CD8-positive, alpha-beta memory T cell (primary cell): ENCODE measurements at places on chromosomes 2 and 18.

GRCh38 chr2:177028296-177028695 lies 184.3 kb upstream of the HNRNPA3 start:
- H3K4me1 ChIP-seq = no peaks in the 10 kb centered on the region
- DNase-seq = no peak
- no peak overlapping the region for H3K27ac ChIP-seq
- no peaks in the 10 kb centered on the region for H3K36me3 ChIP-seq
- H3K27me3 ChIP-seq = no peaks in the 10 kb centered on the region
- no peak overlapping the region for H3K4me3 ChIP-seq

DNA sequence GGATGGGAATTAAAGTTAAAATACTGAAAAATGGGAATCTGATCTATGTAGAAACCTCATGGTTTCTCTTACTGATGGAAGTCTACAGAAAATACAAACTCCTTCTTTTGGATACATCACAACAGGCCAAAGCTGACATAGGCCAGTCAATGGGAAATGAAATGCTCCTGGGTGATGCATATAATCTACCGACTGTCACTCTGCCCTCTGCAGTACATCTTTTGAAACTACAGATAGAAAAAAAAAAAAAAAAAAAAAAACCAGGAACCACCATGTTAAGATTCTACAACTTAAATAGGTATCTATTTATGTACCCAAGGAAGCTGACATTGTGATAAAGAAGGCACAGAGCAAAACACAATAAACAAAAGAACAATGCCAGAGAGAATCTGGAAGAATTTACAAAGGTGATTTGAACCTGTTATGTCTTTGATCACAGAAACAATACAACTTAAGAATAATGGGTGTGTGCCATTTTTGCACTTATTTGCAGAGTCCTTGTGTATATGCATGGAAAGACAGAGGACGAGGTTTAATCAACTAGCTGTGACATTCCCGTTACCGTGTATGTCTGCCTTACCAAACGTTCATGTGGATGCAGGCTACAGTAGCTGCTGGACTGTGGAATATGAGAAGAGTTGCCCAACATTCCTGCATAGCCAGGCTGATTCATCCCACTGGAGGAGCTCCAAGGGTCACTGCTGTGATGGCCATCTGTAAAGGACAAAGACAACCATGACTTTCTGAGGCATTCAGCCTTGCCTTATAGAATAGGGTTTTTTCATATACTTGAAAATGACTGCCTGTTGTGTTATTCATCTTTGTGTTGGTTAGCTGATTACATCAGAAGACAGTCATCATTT lies 312.7 kb downstream of the TCF4 start:
- H3K27me3 ChIP-seq = no peaks in the 10 kb centered on the region
- H3K4me3 ChIP-seq = no peak overlapping the region
- no peaks in the 10 kb centered on the region for H3K4me1 ChIP-seq

DNA sequence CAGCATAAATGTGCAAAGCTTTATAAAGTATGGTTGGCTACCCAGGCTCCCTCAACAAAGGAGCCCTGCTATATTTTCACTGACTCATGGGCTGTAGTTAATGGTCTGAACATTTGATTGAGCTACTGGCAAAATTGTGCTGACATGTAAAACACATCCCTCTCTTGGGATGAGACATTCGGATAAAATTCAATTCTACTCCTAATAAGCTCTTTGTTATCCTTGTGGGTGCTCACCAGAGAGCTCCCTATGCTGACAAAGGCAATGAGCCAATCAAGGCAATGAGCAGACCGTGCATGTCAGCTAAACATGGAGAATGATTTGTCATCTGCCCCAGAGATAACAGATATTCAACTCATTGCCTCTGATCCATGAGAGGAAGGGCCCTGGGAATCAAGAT lies 27.7 kb downstream of the SERPINB8 start:
- no peak for DNase-seq
- no peaks in the 10 kb centered on the region for H3K27me3 ChIP-seq
- no peaks in the 10 kb centered on the region for H3K4me1 ChIP-seq
- H3K36me3 ChIP-seq = no peaks in the 10 kb centered on the region
- no peak overlapping the region for H3K27ac ChIP-seq
- H3K4me3 ChIP-seq = no peak overlapping the region

- no peak overlapping the region for H3K27ac ChIP-seq
- no peaks in the 10 kb centered on the region for H3K36me3 ChIP-seq
- no peak overlapping the region for H3K4me3 ChIP-seq
- no peaks in the 10 kb centered on the region for H3K4me1 ChIP-seq
- no peaks in the 10 kb centered on the region for H3K27me3 ChIP-seq
- DNase-seq = no peak
Measured at GRCh38 chr2:242012956-242013764, 143.6 kb downstream of the RTP5 start.

DNA sequence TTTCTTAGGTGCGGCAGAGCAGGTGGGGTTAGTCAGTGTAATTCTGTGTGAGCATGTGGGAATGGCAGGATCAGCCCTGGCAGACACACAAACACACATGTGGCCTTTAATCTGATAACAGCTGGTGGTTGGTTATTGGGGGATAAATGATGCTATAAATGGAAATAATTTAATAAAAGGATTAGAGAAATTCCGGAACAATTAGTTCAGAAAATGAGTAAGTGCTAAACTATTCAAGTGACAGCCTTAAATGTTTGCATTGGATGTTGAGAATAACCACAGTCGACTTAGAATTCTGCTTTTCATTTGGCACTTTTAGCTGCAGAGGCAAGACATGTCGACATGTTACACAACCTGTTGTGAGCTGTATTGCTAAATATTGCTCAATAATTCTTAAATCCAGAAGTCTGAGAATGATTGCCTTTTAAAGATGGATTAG lies 7.2 kb downstream of the SMYD1 start:
- no peak overlapping the region for H3K27ac ChIP-seq
- DNase-seq = no peak
- no peak overlapping the region for H3K4me3 ChIP-seq
- no peaks in the 10 kb centered on the region for H3K27me3 ChIP-seq
- no peaks in the 10 kb centered on the region for H3K36me3 ChIP-seq

DNA sequence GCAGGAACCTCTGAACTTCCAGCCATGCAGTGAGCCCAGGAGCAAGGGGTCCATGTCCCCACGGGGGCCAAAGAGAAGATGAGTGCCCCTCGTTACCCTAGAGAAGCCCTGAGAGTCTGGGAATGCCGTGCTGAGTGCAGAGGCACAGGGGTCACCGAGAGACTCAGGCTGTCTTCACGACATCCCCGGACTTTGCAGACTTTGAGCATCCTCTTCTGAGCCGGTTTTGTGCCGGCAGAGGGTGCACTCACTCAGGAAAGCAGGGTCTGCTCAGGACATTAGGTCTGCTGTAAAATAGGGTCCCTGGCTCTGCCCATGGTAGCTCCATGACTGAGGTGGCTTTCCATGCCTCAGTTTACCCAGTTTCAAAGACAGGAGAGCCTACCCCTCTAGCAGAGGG lies 71.0 kb downstream of the GALNT14 start:
- no peaks in the 10 kb centered on the region for H3K4me1 ChIP-seq
- no peaks in the 10 kb centered on the region for H3K36me3 ChIP-seq
- H3K27me3 ChIP-seq = no peaks in the 10 kb centered on the region

DNA sequence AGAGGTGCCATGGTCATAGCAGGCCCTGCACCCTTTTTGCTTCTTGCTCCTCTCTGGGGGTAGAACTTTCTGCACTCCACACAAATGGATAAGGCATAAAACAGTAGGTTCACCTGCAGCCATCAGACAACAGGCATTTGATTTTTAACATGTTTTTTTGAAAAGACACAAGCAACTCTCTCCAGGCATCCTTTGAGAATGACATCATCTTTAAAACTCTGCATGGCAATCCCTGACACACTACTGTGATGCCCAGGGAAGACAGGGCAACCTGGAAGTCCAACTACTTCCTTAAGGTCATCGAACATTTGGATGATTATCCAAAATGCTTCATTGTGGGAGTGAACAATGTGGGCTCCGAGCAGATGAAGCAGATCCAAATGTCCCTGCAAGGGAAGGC lies 82.8 kb downstream of the SKA1 start:
- no peak overlapping the region for H3K27ac ChIP-seq
- H3K4me1 ChIP-seq = no peaks in the 10 kb centered on the region
- H3K4me3 ChIP-seq = no peak overlapping the region
- no peaks in the 10 kb centered on the region for H3K27me3 ChIP-seq
- H3K36me3 ChIP-seq = no peaks in the 10 kb centered on the region
- DNase-seq = no peak

DNA sequence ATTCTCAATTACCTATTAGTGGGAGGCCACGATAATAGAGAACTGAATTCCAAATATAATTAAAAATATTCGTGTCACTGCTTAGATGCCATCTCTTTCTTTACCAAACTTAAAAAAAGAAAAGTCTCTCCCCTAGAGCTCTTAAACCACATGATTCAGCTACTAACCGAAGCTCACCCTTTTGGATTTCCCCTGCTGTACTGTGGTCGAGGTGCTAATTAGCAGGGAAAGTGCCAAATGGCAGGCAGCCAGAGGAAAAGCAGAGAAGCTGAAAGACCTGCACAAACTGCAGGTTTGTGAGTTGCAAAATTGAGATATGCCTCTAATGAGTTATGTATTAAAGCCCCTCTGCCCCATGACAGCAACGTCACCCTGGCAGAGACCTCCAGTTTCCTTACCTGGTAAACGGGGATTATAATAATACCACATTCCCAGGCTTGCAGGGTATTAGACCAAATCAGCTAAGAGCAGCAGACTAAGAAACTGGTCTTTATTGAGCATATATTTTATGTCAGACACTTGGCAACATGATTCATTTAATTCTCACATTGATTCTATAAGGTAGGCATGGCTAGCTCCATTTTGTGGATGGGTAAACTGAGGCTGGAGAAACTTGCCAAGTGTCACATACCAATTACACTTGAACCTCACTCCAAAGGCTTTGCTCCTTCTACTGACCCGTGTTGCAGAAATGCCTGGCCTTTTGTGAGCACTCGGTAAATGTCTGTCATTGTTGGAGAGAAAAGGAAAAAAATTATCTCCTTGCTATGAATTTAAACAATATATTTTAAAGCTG lies 259.7 kb downstream of the LPIN1 start:
- no peak overlapping the region for H3K4me3 ChIP-seq
- peaks cover 21% of the 10 kb centered on the region for H3K27me3 ChIP-seq
- H3K4me1 ChIP-seq = peaks cover 18% of the 10 kb centered on the region

DNA sequence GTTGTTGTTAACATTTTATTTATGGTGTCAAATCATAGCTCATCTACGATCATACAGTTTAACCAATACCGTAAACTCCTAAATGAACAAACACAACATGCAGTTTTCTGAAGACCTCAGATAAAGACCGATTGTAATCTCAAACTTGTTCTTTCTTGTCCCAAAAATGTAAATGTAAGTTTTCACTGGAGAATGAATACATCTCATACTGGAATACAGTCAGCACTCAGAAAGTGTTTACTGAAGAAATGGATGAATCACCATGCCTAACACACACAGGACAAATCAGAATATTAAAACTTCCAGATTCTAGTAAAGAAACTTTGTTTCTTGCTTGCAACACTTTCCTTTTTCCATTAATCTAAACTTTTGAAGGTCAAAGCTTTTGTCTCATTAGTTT lies 380.5 kb downstream of the DLGAP1 start:
- H3K4me3 ChIP-seq = no peak overlapping the region
- no peaks in the 10 kb centered on the region for H3K4me1 ChIP-seq
- H3K36me3 ChIP-seq = no peaks in the 10 kb centered on the region
- H3K27me3 ChIP-seq = no peaks in the 10 kb centered on the region
- H3K27ac ChIP-seq = no peak overlapping the region

- no peak overlapping the region for H3K27ac ChIP-seq
- no peaks in the 10 kb centered on the region for H3K4me1 ChIP-seq
- no peak overlapping the region for H3K4me3 ChIP-seq
- no peaks in the 10 kb centered on the region for H3K36me3 ChIP-seq
- H3K27me3 ChIP-seq = no peaks in the 10 kb centered on the region
Measured at GRCh38 chr2:199488772-199489400, 31.1 kb upstream of the SATB2 start.

- no peaks in the 10 kb centered on the region for H3K27me3 ChIP-seq
- no peak overlapping the region for H3K27ac ChIP-seq
- H3K36me3 ChIP-seq = no peaks in the 10 kb centered on the region
- no peak for DNase-seq
- no peaks in the 10 kb centered on the region for H3K4me1 ChIP-seq
Measured at GRCh38 chr2:85431570-85432205, 13.2 kb downstream of the SH2D6 start.

GRCh38 chr2:130755256-130756052 lies at the start of gene AMER3:
Gene AMER3, plus strand, starts transcription at chr2:130755540. Its CDS starts 6,533 bp downstream, at chr2:130762073.
- no peak within 1 kb of the TSS for H3K4me3 ChIP-seq
- H3K27ac ChIP-seq = no peak within 1 kb of the TSS
- no peaks in the 10 kb centered on the region for H3K4me1 ChIP-seq
- H3K36me3 ChIP-seq = no peaks in the 10 kb centered on the region
- no peak for DNase-seq

DNA sequence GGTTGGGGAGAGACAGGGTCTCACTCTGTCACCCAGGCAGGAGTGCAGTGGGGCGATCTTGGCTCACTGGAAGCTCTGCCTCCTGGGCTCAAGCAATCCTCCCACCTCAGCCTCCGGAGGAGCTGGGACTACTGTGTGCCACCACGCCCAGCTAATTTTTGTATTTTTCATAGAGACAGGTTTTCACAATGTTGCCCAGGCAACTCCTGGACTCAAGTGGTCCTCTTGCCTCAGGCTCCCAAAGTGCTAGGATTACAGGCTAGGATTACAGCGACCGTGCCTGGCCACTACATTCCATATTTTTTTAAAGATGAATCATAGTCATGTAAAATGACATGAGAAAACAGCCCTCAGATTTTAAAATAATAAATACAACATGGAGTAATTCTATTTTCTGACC lies 32.3 kb downstream of the CWC22 start:
- H3K4me3 ChIP-seq = no peak overlapping the region
- no peak overlapping the region for H3K27ac ChIP-seq
- no peaks in the 10 kb centered on the region for H3K4me1 ChIP-seq
- H3K27me3 ChIP-seq = no peaks in the 10 kb centered on the region
- H3K36me3 ChIP-seq = peaks cover 28% of the 10 kb centered on the region

GRCh38 chr2:234446404-234447076 lies 50.3 kb downstream of the ARL4C start:
- peak; percentile 90 for DNase-seq
- H3K4me1 ChIP-seq = peaks cover 96% of the 10 kb centered on the region
- H3K27ac ChIP-seq = peak overlapping the region; percentile 89
- H3K4me3 ChIP-seq = peak overlapping the region; percentile 22
- no peaks in the 10 kb centered on the region for H3K27me3 ChIP-seq

DNA sequence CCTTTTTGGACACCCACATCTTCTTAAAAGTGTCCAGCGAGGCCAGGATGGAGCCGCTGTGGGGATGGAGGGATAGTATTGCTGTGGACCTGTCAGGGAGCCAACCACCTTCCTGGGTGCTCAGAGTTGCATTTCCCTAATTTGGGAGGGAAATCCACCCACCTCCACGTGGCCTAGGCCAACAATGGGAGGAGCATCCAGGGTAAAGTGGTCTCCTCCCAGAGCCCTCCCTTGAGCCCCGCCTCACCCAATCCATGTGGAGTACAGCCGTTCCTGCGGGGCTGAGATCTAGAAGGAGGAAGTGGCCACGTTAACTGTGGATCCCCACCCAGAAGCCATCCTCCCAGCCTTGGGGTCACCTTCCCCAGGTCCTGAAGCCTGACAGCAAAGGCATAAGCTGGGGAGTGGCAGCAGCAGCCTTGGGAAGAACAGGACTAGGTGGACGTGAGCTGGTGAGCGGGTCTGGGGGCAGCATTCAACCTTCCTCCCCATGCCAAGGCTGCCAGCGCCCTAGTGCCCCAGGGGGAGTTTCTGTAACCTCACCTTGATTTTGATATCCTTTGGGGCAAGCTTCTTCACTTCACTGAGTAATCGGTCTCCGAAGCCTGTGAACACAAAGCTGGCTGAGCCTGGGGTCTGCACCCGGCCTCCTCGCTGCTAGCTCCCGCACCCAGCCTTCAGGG lies 6.8 kb downstream of the ACTR1B start:
- DNase-seq = no peak
- H3K36me3 ChIP-seq = peaks cover 23% of the 10 kb centered on the region
- peaks cover 11% of the 10 kb centered on the region for H3K4me1 ChIP-seq
- no peak overlapping the region for H3K4me3 ChIP-seq
- no peak overlapping the region for H3K27ac ChIP-seq
